ENCODE measurements at places on chromosomes 6 and 20.

DNA sequence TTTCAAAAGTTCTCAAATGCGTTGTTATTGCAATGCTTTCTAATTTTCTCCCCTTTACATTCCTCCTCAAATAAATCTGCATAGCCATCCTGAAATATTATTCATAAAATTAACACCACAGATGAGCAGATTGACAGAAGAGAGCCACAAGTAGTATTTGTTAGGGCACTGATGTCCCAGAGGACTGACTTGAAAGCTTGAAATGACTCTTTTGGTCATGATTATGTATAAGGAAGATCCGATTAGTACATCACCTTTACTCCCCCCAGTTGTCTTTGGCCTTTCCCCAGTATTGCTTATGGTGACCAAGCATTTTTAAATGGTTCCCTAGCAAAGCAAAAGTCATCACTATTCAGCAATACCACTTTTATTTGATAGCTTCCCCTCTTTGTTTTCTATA is 187.6 kb downstream of the ADAT2 start:
- DNase-seq, result no peak

DNA sequence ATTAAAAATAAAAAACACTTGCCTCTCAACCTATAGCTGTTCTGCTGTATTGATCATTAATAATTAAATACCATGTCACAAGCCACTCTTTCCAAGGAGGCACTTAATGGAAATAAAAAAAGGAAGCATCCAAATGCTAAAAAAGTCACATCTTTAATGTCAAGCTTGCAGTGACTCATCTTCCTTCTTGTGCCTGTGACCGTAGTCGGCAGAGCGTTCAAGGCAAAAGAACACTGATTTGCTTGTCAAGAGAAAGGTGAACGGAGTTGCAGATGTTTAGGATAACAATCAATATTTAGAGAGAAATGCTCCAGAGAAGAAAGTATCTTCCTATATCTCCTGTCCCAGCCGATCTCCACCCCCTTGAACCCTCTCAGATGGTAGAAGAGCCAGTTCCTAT is 341.0 kb upstream of the OPRM1 start:
- no peak for DNase-seq

- DNase-seq, result no peak
Observed at GRCh38 chr6:129175066-129175465, 292.1 kb downstream of the LAMA2 start.

GRCh38 chr6:55866128-55866527 is 9.3 kb downstream of the BMP5 start:
- DNase-seq, result no peak

GRCh38 chr6:166712286-166713228 is 85.5 kb upstream of the RPS6KA2 start:
- no peak for DNase-seq

GRCh38 chr20:20102716-20103258 is 50.5 kb downstream of the CFAP61 start:
- DNase-seq, result no peak

- DNase-seq, result no peak
Observed at GRCh38 chr20:20903773-20904500, 191.5 kb upstream of the RALGAPA2 start.

DNA sequence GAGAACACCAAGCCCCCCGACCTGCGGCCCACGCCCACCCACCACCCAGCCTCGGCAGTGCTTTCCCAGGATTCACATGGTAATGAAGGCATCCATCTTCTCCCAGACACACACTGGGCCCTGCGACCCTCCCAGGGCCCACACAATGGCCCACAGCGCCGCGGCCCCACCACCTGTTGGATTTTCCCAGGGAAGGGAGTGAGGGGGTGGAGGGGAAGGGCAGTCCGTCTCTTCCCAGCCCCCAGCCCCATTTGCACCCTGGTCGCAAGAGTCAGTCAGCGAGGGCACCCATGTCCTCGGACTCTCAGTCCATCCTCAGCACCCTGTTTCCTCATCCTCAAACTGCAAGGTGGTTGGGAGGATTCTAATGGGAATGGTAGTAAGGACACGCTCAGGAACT is 23.7 kb upstream of the ID1 start:
- DNase-seq, result no peak

DNA sequence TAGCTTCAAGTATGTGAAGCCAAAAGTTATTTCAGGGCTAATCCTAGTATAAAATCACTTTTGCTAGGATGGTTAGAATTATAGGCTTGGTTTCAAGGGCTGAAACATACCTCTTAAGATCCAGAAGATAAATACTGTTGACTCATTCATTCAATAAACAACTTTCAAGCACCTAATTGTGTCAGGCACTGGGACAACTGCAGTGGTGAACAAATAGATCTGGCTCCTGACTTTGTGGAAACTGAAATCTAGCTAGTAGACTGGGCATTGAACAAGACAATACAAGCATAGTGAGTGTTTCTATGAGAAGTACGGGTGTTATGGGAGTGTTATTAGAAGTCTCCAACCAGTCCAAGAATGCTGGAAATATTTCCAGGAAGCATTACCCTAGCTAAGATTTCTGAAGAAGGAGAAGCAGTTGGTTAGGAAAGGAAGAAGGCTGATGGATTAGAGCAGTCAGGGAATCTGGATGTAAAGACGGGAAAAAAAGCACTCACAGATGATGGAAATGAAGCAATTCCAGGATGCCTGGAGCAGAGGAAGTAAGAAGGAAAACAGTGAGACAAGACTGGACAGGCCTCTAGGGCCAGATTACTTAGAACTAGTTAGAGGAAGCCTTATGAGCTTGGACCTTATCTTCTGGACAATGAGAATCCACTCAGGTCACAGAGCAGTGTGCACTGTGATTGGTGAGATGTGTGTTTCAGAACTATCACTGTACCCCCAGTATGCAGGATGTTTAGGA is 132.6 kb upstream of the RAB32 start:
- DNase-seq, result no peak

DNA sequence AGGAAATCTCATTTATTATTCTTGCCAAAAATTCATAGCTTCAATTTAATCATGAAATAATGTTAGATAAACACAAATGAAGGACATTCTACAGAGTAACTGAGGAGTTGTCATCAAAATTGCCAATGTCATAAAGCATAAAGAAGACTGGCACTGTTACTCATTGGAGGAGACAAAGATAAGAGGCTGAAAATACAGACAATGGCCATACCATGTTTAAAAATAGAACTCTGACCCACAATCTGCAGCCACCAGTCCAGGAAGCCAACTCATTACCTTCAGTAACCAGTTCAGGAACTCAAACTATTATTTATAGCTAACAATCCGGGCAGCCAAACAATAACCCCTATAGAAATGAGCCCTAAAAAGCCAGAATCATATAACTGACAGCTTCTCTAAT is 795.6 kb downstream of the TENT5A start:
- DNase-seq, result no peak

GRCh38 chr20:56423211-56423610 is 11.2 kb downstream of the CASS4 start:
- DNase-seq, result no peak

DNA sequence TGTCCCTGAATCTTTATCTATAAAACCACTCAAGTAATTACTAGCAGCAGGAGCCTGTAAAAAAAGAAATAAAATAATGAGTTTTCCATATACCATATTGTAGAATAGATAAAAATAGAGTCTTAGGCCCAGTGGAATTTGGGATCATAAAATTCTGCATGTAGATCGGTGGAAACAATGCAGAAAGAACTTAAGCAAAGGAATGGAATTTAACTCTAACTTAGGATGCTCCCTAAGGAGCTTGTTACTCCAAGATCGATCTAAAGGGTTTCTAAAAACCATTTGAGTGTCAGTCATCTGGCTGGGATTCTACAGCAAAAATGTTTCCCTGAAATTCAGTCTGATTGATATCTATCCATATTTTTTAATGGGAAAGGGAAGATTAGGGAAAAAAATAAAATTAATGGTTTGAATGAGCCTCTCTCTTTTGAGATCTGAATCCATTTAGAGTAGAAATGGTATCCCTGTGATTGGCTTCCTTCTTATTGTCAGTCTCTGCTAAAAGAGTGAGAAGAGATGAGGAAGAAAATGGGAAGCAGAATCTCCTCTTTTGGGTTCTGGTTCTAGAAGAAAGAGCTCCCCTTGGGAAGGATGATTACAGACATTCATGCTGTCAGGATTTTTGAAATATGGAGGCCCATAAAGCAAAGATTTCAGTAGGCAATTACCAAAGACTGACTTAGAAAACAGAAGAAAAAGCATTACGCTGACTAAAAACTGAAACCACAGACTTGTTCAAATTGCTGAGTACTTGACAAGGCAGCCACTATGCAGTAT is 564.3 kb upstream of the MARCKS start:
- no peak for DNase-seq

DNA sequence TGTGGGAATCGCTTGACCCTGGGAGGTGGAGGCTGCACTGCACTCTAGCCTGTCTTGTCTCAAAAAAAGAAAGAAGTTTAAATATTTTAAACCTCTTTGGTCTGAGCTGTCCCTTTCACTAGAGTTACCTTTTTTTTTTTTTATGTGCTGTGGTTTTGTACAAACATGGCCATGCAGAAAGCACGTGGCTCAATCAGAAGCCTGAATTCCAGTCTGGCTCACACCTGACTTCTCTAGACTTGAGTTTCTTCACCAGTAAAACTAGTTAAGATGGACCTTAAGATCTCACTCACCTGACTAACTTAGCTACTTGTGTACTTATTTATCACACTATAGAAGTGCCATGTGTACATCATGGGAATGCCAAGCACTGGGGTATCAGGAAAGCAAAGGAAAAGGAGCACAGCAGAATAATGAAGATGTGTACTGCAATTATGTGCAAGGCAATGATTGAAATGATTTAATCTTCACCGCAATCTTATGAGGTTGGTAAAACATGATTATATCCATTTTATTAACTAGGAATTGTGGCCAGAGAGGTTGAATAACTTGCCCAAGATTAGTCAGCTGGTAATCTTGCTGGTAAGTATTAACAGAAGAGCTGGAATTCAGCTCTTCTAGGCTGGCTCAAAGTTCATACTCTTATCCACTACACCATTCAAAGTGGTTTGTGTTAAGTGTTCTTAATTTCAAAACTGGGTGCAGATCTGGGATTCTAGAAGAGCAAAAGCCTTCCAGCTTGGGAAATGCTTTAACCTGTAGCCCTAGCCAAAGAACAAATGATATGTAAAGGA is 10.7 kb downstream of the HMGN3 start:
- DNase-seq, result no peak

GRCh38 chr20:38747495-38748096 is 664 bp upstream of the ACTR5 start:
- DNase-seq, result no peak

- DNase-seq, result no peak
Observed at GRCh38 chr6:160147146-160147536, 25.5 kb downstream of the SLC22A1 start.

DNA sequence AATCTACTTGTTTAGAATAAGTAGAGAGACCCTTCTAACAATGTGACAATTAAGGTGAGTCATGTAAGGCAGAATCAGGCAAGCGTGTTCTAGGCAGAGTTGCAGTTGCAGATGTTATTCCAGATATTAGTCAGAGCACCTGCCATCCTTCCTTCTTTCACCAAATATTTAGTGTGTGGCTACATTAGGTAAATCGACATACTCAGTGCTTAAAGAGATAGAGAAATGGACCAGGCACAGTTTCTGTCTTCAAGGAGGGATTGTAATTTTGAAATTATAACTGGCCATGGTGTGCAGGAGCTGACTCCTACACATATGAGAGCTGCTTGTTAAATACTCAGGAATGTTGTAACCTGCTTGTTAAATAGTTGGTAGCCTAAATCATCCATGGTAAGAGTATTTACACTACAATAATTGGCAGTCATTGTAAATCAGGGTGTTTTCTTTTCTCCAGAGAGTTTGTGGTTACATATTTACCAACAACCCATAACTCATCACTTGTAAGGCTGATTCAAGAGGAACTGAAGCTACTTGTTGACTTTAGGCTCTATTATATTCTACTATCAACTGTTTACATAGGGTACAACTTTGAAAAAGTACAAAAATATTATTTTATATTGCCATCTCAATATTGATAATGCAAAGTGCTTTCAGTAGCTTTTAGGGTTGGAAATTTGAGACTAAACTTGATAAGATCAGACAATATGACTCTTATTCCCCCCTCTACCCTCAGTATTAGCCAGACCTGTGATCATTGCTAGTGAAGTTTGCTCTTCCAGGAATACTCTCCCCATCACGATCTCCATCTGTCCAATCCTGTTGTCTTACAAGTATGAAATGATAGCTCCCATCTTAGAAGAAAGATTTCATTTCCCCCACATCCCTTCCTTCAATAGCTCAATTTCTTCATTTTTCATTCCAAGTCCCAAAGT is 607.1 kb downstream of the COL12A1 start:
- no peak for DNase-seq

GRCh38 chr20:14913896-14914620 is 576.6 kb upstream of the FLRT3 start:
- DNase-seq, result no peak

- peak; percentile 90 for DNase-seq
Observed at GRCh38 chr6:113690281-113691259, 166.6 kb upstream of the MARCKS start.

DNA sequence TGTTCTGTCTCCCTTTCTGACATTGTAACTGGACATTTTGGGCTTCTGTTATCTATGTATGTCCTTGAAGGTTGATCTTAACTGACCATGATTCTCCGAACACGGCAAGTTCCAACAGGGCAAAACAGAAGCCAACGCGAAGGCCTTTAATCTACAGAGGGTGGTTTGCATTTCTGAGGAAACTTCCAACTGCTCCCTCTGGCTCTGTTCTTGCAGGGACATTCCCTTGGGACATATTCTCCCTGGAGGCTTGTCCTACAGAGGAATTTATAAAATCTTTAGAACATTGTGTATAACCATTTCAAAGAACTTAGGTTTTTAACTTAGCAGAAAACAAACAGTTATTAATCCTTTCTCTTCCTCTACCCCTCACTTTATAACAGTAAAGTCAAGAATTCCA is 189.0 kb upstream of the CDYL start:
- no peak for DNase-seq

GRCh38 chr6:136792095-136792409 is 225 bp downstream of the MAP3K5 start:
- DNase-seq, result no peak

DNA sequence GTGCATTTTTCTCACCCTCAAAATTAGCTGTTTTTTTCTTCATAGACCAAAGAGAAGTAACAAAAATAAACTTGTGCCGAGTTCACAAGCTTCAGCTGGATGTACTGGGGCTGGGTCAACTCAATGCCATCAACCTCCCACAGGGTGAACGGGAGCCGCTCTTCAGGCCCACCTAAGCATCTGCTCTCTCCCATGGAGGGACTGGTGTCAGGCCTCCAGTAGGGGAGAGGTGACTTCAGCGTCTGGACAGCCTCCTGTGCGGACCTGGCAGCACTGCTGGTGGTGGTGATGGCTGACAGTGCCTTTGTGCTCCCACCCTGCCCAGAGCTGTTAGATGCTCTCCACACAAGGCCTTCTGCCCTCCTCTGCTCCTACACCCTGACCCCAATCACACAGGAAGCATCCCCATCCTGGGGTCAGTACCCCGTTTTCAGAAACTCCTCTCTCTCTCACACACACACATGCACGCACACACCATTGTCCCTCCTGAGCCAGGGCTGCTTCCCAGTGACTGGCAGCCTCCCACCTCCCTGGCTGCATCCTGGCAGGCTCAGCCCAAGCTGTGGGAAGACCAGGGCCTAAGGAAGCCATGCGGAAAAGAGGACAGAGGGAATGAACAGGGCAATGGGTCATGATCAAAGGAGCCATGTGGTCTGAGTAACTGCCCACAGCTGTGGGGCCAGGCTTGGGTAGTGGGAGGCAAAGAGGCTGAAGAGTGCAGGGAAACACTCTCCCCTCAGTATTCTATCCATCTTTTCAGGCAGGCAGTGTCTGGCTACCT is 17.7 kb downstream of the CST8 start:
- no peak for DNase-seq

GRCh38 chr6:21220271-21220987 is 373.1 kb upstream of the SOX4 start:
- DNase-seq, result no peak

GRCh38 chr6:166936079-166936787 is 20.1 kb downstream of the RNASET2 start:
- no peak for DNase-seq

Data from fibroblast of pulmonary artery (primary cell).